Erythroblast (primary cell): ENCODE measurements at places on chromosomes 2 and 18.

GRCh38 chr2:142930835-142931398 is 53.5 kb downstream of the KYNU start:
- no peak for DNase-seq

DNA sequence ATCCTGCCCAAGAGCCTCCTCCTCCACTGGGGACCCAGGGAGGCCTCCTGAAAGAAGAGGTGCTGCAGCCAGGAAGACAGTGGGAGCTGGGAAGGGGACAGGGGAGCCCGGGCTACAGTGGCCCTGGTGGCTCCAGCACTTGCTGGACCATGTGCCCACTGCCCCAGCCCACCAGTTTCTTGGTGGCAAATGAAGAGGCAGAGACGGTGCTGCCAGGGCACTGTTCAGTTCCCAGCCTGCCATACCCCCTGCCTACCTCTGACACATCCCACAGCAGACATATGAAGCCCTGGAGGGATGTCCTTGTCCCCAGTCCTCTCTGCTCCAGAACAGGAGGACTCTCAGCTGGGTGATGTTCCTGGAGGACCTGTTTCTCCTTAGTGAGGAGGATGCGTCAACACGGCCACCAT is 3.7 kb downstream of the RAMP1 start:
- DNase-seq = no peak

GRCh38 chr18:1017227-1018058 is 112.8 kb downstream of the ADCYAP1 start:
- no peak for DNase-seq

GRCh38 chr2:212908682-212909435 is 242.6 kb downstream of the IKZF2 start:
- no peak for DNase-seq

- DNase-seq = no peak
Measured at GRCh38 chr2:67626656-67627055, 229.5 kb downstream of the ETAA1 start.

DNA sequence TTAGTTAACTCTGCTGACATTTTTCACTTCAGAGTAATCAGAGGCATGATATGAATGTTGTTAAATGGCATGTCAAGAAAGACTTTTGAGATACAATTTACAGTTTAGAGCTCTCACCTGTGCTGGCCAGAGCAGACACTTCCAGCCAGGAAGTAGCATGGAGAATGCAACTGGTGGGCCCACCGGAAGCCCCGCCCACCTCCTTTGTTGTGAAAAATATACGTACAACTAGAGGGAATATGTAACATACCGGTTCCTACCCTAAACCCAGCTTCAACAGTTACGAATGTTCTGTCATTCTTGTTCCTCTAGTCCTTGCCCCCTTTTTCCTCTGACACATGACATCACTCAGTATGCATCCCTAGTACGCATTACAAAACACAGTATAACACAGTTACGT is 70.2 kb upstream of the ITM2C start:
- DNase-seq = no peak

GRCh38 chr2:26630669-26631360 is 10.4 kb downstream of the CIB4 start:
- DNase-seq = no peak

- no peak for DNase-seq
Measured at GRCh38 chr2:21268878-21269224, 145.1 kb downstream of the TDRD15 start.

DNA sequence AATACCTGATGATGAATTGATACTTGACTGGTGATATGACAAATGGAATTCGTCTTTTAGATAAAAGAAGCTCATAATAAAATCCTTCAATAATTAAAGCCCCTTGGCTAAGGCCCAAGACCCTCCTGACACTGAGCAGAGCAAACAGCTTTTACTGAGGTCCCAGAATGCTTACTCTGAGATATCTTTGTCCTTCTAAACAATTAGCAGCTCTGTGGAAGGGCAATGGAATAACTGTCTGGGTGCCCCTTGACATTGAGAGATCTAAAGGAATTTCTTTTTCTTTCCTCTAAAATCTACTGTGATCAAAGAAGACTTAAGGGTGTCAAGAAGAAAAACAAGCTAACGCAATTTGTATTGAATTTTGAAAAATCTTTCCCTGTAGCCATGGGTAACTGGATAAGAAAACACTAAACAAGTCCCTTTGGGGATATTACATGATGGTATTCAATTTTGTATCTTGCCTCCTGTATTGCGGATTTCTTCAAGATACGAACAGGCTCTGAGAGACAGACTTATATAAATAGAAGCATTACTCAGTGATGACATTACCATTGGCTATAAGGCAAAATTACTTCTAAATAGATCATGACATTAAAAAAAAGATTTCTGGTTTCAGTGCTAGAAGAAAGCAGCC is 128.8 kb downstream of the MREG start:
- DNase-seq = no peak

DNA sequence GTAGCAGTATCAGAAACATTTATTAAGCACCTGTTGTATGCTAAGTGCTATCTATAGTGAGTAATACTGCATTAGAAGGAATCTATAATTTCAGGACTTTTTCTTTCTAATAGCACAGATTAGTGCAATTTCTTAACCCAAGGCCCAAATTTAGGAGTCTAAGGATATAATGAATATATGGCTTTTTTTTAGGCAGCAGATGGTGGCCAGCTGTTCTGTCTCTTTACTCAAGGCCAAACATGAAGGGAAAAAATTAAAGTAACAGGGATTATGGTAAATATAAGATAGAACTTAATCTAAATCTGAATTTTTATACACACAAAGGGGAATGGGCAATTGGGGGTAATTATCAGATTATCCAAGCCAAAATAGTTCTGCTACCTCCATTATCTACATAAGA is 230.6 kb upstream of the SP5 start:
- no peak for DNase-seq

DNA sequence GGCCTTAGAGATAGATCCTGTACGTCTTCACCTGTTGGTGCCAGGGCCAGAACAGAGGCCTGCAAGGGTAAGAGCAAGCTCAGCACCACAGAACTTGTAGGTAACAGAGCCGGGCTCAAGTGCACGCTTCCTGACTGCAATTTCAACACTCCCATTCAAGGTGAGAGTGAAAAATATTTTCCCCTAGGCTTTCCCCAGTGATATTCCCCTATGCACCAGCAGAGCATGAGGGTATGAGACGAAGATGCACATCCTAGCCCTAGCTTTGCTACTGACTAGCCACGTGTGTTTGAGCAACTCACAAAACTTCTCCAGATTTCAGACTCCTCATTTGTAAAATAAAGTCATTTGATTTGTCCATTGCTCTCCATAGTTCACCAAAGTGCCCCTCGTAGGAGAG is 411.6 kb downstream of the ZNF521 start:
- no peak for DNase-seq

DNA sequence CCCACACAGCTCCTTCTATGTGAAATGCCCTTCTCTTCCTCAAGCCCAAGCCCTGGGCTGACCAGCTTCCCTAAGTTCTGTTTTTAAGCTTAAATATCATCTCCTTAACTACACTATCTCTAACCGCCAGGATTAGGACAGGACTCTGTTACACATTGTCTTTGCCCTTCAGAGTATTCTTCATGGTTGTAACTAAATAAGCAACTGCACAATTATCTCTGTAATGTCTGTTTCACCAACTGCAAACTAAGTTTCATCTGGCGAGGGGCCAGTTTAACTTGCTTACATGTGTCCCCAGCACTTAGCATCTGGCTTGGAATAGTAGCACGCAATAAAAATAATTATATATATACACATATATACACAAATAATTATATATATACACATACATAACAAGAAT is 1.1 kb upstream of the ERMN start:
- DNase-seq = peak; percentile 10

DNA sequence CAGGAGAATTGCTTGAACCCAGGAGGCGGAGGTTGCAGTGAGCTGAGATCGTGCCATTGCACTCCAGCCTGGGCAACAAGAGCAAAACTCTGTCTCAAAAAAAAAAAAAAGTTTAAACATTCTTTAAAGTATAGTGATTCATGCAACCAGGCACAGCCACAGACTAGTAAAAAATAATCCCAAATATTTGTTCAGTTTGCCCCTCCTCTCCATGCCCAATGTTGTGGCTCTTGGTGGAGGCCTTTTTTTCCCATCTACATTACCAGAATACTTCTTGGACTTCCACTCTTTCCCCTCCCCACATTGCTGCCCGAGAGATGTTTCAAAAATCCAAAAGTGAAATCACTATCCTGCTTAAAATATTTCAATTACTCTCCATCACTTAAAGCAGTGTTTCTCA is 5.1 kb upstream of the MALT1 start:
- DNase-seq = no peak

DNA sequence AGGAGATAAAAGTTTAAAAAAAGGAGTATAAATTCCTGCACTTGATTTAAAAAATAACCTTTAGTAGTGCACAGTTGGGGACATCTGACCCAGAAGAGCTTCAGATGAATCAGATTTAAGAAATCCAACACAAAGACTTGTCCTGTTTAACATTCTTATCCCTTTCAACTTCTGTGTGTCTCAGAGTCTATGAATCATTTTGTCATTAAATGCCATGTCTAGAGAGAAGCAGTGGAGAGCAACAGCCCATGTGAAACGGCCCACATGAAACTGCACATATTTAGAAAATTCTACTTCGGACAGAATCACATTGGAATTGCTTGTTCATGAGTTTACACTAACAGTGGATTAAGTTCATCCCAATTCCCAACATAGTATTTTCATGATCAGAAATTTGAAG is 278.6 kb downstream of the SLC8A1 start:
- no peak for DNase-seq

- DNase-seq = no peak
Measured at GRCh38 chr18:36519358-36519757, 221.8 kb downstream of the FHOD3 start.

- no peak for DNase-seq
Measured at GRCh38 chr2:26708457-26708856, 15.9 kb downstream of the KCNK3 start.

- DNase-seq = no peak
Measured at GRCh38 chr2:109355192-109355843, 226.3 kb downstream of the SH3RF3 start.

- DNase-seq = no peak
Measured at GRCh38 chr2:59462422-59463197, 1090.8 kb downstream of the BCL11A start.

DNA sequence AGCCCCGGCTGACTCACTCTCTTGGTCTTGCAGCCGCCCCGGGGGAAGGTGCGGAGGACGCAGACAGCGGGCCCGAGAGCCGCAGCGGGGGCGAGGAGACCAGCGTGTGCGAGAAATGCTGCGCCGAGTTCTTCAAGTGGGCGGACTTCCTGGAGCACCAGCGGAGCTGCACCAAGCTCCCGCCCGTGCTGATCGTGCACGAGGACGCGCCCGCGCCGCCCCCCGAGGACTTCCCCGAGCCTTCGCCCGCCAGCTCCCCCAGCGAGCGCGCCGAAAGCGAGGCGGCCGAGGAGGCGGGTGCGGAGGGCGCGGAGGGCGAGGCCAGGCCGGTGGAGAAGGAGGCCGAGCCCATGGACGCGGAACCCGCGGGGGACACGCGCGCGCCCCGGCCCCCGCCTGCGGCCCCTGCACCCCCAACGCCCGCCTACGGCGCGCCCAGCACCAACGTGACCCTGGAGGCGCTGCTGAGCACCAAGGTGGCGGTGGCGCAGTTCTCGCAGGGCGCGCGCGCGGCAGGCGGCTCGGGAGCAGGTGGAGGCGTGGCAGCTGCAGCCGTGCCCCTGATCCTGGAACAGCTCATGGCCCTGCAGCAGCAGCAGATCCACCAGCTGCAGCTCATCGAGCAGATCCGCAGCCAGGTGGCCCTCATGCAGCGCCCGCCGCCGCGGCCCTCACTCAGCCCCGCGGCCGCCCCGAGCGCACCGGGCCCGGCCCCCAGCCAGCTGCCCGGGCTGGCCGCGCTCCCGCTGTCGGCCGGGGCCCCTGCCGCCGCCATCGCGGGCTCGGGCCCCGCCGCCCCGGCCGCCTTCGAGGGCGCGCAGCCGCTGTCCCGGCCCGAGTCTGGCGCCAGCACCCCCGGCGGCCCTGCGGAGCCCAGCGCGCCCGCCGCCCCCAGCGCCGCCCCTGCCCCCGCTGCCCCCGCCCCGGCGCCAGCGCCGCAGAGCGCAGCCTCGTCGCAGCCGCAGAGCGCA is 12.7 kb downstream of the SALL3 start:
- no peak for DNase-seq

- no peak for DNase-seq
Measured at GRCh38 chr2:75545922-75546321, 14.8 kb downstream of the EVA1A start.

DNA sequence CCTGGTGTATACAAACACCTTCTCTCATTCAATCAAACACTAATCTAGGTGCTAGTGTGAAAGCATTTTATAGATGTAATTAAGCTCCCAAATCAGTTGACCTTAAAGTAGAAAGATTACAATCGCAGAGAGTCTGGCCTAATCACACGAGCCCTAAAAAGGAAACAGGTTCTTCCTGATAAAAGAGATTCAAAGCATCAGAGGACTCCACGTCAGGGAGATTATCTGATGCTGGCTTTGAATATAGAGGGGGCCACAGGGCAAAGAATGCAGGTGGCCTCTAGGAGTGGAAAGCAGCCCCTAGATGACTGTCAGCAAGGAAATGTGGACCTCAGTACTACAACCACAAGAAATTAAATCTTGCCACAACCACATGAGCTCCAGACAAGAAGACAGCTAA is 28.2 kb upstream of the ZC3H15 start:
- DNase-seq = no peak

- DNase-seq = no peak
Measured at GRCh38 chr2:14306268-14306861, 326.2 kb upstream of the LRATD1 start.

GRCh38 chr2:214960677-214961076 is 151.2 kb upstream of the BARD1 start:
- DNase-seq = no peak

DNA sequence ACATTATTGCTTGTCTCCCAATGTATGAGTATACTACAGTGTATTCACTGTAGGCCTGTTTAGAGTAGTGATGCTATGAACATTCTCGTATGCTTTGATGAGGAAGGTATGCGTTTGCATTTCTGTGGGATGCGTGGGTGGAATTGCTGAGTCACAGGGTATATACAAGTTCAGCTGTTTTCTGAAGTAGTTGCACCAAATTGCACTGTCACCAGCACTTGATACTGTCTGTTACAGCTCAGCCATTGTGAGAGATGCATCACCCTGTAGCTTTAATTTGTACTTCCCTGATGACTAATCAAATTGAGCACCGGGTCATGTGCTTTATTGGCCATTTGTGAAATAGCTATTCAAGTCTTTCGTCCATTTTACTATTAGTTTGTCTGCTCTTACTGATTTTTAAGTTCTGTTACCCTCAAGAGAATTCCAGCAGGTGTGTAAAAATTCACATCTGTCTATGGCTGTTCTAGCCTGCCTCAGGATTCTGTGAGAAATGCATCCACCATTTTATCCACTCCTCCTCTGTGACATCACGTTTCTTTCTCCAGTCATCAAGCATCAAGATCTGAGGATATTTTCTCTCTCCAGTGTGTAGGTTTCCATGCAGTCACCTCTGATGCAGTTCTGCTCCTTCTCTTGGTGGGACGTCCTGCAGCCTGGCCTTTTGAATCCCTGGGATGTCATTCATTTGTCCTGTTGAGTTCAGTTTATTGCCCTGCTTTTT is 72.5 kb downstream of the DGKD start:
- peak; percentile 35 for DNase-seq

- DNase-seq = no peak
Measured at GRCh38 chr2:21256006-21256405, 132.2 kb downstream of the TDRD15 start.
